ENCODE measurements at places on chromosomes 6 and 20.

GRCh38 chr20:51695574-51696303, 72.5 kb downstream of the ATP9A start:
- no peak for DNase-seq

GRCh38 chr6:161951126-161951525, 677.3 kb upstream of the AGPAT4 start:
- no peak for DNase-seq

DNA sequence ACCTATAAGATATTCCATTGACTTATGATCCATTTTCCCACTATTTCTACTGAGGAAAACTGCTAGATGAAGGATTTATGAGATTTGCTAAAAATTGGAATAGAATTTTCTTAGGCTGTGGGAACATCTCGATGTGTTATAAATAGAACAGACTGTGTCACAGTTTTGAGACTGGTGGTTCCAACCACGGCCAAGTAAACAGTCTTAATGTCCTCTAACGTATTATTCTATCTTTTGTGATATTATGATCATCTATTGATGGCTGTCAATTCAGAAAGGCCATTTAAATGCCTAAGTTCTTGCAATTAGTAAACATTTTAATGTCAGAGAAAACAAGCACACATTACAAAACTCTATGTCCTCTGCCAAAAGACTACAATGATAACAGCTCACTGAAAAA, 71.5 kb upstream of the PLN start:
- DNase-seq = no peak

DNA sequence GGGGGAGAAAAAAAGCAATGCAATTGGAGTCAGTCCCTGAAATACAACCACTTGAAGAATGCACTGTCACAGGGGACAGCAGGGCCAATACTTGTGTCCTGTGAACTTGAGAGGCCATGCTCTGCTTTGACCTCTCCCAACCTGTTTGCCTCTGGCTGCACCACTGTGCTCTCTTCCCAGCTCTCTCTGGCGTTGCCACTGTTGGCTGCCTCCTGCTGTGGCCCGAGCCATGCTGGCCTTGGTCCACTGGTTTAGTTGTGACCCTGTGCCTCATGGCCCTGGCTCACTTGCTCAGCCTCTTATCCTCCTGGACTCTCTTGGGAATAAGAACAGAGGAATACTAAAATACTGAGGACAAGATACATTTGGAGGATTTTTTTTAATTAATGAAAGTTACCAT, 14.5 kb upstream of the FBXO30 start:
- no peak for DNase-seq

DNA sequence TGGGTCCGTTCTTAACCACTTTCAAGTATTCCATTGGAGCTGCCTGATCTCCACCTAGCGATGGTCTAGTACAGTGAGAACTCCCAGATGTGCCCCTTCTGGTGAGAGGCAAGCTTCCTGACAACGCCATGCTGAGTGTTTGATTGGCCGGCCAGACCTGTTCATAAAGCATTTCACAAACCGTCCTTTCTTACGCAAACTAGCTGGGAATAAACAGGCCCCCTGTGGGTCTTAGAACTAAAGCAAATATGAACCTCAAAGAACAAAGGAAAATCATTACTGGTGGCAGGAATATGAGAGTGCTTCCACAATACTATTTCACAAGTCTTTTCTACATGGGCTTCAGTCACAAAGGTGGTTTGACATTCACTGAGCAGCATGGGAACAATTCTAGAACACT, 15.6 kb upstream of the GCNT2 start:
- DNase-seq = no peak

GRCh38 chr6:12026120-12026519, 14.0 kb downstream of the HIVEP1 start:
- no peak for DNase-seq

DNA sequence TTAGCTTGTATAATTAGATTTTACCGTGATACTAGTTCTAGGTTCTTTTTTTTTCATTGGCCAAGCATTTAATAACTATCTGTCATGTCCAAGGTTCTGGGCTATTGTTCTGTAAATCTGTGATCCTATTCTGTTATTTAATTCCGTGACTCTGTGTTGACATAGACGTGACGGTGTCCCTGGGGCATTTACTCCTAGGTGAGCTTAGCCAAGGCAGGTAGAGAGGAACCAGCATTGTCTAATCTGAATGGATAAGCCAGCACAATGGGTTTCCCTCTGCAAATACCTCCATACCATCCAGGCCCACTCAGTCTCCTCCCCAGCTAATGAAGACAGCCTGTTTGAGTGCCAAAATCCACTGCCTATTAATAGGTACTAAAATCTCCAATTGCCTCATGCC, 8.9 kb upstream of the CDSN start:
- no peak for DNase-seq

DNA sequence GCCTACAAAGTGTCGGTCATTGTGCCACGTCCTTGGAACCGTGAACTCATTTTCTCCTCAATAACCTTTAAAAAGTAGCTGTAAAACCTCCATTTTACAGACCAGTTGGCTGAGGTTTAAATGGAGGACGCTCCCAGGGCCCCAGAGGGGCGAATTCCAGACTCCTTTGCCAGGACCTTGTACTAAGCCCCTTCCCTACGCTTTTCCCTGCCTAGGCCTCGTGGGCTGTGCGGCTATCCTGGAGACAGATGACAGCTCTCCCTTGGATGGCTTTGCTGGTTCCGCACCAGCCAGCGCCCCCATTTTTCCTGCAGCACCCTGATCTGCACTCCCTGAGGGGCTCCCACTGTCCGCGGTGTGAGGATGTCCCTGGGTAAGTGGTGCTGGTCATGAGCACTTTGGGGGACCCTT, 12.1 kb upstream of the SNHG17 start:
- DNase-seq = no peak

DNA sequence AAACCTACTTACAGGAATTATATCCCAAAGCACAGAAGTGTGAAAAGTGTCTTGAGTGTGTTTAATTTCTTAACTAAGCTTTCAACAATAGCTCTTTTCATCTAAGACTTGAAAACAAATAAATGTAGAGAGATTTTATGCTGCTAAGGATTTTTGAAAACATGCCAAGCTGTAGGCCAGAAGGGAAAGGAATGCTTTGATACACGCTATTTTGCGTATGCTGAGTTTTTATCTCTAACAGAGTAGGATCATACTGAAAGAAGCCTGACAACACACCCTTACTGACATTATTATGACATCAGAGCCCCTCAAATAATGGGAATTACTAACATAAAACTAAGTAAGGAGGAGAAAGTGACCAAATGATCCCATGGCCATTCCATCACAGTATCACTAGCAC, 265.5 kb downstream of the KHDC1L start:
- no peak for DNase-seq

GRCh38 chr6:34295721-34296120, 46.9 kb upstream of the SMIM29 start:
- DNase-seq = no peak

DNA sequence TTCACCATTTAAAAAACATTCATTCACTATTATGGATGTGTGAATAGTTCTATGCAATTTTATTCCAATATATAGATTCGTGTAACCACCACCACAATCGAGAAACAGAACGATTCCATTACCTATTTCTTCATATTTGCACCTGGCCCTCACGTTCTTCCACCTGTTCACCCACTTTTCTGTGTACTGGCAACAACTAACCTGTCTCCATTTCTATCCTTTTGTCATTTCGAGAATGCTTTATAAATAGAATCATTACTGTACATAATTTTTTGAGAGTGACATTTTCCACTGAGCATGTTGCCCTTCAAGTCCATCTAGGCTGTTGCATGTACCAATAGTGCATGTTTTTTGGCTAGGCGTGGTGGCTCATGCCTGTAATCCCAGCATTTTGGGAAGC, 23.2 kb upstream of the STX11 start:
- DNase-seq = no peak

- no peak for DNase-seq
Observed at GRCh38 chr20:40966103-40966502, 62.5 kb upstream of the TOP1 start.

GRCh38 chr20:16808796-16809195, 60.6 kb downstream of the OTOR start:
- DNase-seq = no peak

GRCh38 chr20:10863337-10864060, 189.7 kb upstream of the JAG1 start:
- no peak for DNase-seq

GRCh38 chr20:45959126-45959525, 12.9 kb downstream of the ZNF335 start:
- DNase-seq = no peak

DNA sequence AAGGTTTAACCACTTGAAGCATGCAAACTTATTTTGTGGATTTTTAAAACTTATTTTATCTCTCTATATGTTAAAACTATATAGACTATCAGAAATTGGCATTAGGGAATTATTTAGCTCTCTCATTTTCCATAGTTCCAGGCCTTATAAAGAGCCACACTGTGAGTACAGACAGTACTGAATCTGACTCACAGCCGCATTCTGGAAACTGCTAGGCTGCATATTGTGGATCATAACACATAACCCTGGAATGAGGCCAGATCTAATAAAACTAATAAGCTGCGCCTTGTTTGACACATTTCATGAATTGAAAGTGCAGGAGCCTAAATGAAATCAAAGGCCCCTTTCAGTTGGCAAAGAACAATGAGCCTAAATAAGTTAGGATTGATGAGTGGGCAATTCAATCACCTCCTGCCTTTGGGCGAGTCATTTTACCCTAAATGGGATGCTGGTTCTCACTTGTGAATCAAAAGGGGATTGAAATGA, 308.4 kb downstream of the PACRG start:
- DNase-seq = no peak

DNA sequence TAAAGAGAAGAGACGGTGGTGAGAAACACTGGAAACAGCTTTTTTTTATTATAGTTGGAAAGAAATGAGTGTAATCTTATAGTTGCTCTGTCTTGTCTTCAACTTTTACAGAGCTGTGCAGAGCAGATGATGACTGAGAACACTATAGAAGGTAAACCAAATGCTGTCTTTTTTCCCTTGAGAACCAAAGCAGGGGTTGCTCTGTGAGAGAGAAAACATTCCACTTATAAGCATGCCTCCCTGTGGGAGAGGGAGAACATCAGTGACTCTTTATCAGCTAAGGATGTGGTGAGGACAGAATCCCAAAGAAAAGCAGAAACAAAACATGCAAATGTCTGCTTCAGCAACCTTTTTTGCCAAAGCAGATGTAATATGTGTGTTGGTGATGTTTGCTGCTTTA, 179.3 kb upstream of the HDDC2 start:
- no peak for DNase-seq

DNA sequence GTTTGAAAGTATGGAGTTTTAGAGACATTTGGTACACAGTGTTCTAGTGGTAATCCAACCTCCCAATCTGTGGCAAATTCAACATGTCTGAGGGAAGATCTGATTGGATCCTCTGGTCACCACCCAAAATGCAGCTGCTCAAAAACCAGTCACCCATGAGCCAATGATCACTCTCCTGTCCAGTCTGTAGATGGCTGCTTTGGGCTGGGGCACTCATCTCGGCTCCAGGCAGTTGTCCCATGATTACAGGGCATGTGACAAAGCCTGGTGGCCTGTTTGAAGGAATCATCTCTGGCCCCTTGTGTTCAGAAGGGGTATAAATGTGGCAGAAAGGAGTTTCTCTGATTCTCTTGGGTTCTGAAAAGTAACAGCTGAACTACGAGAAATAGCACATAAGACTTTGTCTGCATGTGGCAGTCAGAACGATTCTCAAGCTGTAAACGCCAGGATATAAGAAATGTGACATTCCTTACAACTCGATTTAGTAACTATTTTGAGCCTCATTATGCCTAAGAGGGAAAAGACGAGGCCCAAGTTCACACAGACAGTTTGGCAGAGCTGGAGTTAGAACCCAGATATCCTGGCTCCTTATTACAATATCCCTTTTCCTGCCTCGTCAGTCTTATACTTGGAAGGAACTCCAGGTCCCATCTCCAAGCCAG, 3.9 kb upstream of the C20orf202 start:
- DNase-seq = no peak

- DNase-seq = no peak
Observed at GRCh38 chr20:37309936-37310590, 20.6 kb downstream of the MANBAL start.

DNA sequence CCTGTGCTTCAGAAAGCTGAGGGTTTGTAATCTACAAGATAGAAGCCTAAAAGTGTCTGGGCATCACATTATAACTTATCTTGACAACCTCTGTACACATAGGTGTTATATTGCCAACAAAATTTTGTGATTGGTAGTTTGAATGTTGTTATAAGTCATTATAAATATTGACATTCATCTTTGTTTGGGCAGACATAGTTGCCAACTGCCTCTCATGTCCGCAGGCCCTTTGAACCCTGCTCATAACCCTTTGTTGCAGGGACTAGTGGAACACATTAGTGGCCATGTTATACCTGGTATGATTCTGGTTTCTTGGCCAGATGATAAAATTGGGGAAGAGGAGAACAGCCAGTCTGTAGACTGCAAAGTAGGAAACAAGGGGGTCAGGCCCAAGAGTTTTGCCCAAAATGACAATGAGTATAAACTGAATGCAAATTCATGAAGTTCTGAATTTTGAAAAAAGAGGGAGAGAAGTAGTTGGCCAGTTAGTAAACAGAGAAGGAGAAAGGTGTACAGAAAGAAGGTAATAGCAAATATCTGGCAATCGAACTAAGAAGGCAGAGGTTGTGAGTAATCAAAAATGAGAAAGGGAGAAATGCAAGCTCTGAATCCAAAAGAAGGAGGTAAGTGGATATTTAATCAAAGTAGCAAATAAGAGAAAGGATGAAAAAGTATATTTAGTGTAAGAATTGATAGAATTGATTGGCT, 21.6 kb upstream of the LMBRD1 start:
- no peak for DNase-seq

All from hematopoietic multipotent progenitor cell treated with erythropoietin and hydrocortisone succinate and interleukin-3 and kit ligand, for 8 days (in vitro differentiated cells).